ENCODE measurements at places on chromosomes 3 and 15.

DNA sequence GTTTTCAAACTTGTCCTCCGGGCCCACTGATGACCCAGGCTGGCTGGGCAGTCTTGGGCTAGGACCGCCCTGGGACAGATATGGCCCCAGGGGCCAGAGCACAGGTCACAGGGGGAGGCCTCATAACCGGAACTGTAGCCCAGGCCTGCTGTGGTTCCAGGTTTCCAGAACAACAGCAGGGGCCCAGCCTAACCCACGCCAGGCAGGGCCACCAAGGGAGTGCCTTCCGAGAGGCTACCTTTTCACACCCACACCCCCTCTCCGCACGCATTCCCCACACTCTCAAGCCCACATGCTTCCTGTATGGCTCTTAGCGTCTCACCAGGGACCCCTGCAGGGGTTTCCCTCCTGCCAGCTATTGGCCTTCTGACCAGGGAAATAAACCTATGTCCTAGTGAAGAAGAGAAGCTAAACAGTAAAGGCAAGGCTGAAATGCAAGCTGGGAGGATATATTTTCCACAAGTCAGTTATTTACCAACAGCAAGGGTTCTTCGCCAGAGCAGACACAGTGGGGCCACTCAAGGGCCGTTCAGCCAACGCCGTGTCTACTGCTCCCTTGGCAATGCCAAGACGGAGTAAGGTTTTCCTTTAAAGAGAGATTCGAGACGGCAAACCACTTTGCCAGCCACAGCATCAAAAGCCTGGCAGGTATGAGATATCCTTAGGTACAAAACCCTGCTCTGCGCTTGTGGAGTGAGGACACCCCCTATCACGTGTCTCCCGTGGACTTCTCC is 135.1 kb downstream of the ATP10A start:
- DNase-seq: no peak

- no peak for DNase-seq
Observed at GRCh38 chr15:44495562-44495961, 41.4 kb upstream of the EIF3J start.

- no peak for DNase-seq
Observed at GRCh38 chr3:78507196-78507984, 1260.4 kb downstream of the ROBO1 start.

DNA sequence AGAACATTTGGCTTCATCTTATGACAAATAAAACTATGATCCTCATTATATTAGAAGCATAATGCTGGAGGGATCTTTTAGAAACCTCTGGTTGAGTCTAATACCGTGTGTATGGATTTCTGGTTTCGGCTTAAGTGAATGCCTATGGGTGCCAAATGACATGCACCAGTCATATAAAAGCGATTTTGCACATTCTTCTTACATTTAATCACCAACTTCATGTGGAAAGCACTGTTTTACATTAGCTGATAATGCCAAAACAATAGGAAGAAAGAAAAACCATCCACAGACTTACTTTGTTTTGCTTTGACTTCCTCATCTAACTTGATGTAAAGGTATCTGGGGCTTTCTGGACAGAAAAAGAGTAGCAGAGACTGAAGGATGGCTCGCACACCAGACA is 20.9 kb downstream of the SLC2A2 start:
- no peak for DNase-seq

- no peak for DNase-seq
Observed at GRCh38 chr3:115518100-115518852, 105.0 kb upstream of the GAP43 start.

DNA sequence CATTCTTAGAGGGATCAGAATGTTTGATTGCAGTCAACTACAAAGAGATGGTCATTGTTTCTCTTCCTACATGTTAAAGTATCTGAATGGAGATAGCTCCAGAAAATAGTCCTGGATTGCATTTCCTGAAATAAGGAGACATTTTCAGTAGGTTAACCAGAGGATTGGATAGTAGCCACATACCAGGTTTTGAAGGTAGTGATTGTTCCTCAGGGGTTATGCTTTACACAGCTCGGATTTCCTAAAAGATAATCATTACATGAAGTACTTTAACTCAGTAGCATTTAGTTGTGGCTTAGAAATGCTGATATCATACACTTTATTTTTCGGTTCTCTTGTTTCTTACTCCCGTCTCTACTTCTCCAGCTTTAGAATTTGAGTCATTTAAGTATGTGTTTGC is 10.3 kb downstream of the DNAJB11 start:
- no peak for DNase-seq

DNA sequence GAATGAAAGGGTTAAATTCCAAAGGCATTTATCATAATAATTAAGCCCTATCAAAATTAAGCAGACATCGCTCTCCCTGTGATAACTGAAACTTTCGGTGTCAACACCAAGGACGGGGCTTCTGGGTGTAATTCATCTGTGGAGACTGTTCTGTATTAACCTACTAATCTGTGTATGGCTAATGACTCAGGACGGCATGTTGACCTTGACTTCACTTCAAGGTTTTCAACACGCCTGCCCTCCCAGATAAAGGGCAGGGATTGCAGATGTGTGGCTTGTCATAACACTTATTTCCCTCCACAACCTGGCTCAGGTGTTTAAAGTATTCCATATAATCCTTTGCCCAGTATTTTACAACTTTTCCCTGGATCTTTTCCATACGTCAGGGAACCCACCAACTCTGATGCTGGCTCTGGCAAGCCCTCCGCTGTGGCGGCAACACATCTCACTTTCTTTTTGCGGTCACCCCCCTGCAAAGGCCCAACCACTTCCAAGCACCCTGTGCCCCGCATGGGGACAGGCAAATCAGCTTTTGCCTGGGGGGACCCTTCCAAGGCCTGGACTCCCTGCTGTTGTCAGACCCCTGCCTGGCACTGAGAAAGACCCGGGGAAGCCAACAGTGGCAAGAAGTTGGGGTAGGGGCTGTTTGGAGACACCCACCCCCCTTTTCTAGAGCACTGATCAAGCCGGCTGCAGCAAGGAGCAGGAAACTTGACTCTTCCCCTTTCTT is 93.2 kb upstream of the MEF2A start:
- no peak for DNase-seq

DNA sequence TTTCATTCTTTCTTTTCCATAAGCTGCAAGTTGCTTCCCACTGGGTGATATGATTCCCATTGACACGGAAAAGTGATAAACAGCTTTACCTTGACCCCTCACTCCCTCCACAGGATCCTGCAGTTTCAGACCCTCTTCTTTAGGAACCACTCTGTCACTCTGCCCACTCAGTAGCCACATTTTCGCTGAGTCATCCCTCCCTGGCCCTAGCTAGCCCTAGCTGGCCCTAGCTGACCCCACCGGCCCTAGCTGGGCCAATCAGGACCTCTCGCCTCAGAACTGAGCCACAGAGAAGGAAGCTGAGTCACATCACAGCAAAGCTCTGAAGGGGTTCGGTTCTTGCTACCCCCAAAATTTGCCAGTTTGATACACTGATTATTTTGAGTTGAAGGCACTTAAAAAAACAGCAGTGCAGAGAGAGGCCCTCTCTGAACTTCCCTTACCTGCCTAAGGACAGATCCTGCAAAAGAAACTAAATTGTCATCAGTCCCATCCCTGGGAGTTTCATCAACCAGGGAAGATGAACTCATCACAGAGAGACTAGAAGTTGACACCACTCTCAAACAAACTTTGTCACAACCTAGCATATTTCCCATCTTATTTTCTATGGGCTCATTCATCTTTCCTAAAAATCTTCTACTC is 233.5 kb upstream of the PROK2 start:
- DNase-seq: no peak

DNA sequence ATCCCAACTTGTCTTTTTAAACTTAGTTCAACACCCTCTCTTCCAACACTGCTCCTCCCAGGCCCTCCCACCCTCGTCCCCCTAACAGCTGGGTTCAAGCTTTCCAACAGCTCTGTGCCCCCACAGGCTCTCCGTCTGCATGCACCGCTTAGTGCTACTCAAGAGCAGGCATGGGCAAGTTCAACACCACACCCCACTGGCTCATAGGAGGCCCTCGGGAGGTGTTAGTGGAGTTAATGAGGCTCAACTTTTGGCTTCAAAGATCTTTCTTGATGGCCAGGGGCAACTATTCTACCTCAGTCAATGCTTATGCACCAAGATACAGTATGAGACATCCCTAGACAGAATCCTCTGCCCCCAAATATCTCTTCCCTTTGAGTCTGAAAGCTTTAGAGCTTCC is 114.4 kb downstream of the ANP32A start:
- no peak for DNase-seq

DNA sequence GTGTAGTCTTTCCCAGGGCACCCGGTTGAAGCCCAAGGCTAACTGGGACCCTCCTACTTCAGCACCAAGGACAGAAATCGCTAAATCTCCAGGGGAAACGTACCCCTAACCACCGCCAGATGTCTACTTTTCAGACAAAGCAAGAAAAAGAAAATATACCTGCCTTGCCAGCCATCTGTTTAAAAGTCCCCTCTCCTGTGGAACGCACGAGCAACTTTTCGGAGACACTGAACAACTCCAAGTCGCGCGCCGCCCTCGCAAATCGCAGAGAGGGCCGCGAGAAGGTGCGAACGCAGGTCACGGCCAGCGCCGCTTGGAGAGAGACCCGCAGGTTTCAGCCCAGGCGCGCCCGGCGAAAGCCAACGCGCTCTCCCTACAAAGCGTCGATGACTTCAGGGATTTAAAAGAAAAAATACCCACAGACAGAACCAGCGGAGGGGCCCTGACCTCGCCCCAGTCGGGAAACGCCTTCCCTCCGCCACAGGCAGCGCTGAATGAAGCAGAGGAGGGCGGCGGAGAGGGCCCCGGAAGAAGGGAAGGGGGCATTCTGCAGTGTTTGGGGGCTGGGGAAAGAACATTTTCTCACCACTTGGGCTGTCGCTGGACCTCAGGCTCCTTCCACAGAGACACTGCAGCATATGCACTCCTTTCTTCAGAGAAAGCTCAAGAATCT is 213.1 kb downstream of the FGF12 start:
- DNase-seq: peak; percentile 18

DNA sequence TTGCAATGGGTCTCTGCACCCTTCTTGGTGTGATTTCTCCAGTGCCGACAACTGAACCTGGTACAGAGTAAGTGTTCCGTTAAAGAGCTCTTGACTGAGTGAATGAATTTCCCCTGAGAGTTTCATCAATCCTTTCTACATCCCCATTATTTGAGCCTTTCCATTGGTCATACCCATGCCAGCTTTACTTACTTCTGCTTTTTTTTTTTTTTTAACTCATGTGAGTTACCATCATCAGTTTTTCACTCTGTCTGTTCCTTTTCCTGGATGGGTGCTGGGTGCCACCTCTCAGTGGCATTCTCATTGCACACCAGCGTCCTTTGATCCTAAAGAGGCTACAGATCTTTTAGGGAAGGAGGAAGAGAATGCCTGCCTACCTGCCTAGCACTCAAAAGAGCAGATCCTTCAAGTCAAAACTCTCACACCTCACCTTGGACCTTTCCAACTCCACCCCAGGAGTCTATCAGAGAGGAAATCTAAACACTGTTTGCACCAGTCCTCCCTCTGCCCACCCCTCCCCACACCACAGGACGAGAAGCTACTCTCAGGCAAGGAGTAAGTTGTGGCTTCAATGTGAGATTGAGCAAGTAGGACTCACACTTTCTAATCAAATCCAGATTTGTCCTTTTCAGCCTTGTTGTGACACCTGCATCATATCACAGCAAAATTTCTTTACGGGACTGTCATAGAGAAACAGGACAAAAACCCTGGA is 13.1 kb upstream of the USP3 start:
- no peak for DNase-seq

GRCh38 chr15:47511261-47511660 is 206.0 kb upstream of the SEMA6D start:
- no peak for DNase-seq

DNA sequence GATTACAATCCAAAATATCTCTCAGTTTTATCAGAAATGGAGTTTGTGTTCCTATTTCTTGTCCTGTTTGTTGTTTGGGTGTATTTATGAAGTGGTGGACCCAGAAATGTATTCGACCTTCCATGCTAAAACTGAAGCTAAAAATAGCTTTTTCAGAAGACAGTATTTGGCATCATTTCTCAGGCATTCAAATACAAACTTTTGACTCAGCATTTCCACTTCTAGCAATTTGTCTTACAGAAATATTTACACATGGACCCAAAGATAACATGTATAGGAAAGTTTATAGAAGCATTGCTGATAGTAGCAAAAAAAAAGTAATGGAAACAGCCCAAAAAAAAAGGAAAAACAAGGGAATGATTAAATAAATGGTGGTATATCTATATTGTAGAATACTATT is 156.3 kb downstream of the HCN4 start:
- no peak for DNase-seq

Data from GM13976 (cell line).